ENCODE measurements at places on chromosomes 1 and 21.
A peak's percentile ranks its signal among the peaks of the same experiment; 100 is the strongest.

GRCh38 chr1:230160957-230161771 lies 94.1 kb downstream of the GALNT2 start:
- DNase-seq: no peak

DNA sequence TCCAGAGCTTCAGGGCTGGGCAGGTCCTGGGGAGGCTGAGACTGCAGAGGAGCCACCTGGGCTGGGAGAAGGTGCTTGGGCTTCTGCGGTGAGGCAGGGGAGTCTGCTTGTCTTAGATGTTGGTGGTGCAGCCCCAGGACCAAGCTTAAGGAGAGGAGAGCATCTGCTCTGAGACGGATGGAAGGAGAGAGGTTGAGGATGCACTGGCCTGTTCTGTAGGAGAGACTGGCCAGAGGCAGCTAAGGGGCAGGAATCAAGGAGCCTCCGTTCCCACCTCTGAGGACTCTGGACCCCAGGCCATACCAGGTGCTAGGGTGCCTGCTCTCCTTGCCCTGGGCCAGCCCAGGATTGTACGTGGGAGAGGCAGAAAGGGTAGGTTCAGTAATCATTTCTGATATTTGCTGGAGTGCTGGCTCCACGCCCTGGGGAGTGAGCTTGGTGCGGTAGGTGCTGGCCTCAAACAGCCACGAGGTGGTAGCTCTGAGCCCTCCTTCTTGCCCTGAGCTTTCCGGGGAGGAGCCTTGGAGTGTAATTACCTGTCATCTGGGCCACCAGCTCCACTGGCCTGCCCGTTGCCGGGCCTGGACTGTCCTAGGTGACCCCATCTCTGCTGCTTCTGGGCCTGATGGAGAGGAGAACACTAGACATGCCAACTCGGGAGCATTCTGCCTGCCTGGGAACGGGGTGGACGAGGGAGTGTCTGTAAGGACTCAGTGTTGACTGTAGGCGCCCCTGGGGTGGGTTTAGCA lies 9.3 kb downstream of the MYBPH start:
- DNase-seq: no peak

DNA sequence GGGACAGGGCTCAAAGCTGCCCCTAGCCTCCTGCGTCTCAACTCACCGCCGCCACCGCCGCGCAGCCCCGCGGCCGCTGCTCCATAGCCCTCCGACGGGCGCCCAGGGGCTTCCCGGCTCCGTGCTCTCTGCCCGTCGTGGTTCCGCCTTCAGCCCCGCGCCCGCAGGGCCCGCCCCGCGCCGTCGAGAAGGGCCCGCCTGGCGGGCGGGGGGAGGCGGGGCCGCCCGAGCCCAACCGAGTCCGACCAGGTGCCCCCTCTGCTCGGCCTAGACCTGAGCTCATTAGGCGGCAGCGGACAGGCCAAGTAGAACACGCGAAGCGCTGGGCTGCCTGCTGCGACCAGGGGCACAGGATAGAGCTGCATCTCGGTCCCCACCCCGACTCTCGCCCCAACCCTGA lies at the start of gene TNFRSF25:
TNFRSF25 (minus strand) TSS at position 151 of the 400 bp plus-strand sequence; CDS start at position 85, 66 bp downstream.
- DNase-seq: no peak

GRCh38 chr1:30754684-30755171 lies 2.8 kb downstream of the LAPTM5 start:
- peak; percentile 86 for DNase-seq

DNA sequence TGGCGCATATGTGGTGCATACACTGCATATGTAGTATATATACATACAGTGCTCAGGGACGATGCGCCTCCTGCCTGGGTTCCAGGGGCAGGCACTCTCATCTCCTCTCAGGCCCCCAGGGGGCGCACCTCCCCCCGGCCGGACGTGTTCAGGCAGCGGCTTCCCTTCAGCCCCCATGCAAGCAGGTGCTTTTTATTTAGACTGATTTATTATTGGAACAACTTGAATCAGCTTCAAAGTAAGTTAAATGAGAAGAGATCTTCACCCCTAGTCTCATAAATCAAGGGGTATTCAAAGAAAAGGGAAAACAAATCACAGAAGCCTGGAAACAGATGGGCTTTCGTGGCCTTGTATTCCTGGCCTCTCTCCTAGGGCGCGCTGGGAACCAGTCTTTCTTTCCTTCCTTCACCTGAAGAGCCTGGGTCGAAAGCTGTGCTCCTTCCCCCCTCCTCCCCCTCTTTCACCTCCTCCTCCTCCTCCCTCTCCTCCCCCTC lies 64.6 kb downstream of the UBIAD1 start:
- DNase-seq: peak; percentile 71

GRCh38 chr21:25496825-25497482 lies 110.3 kb downstream of the MRPL39 start:
- DNase-seq: peak; percentile 56

- DNase-seq: no peak
These were observed 39.9 kb upstream of the TADA1 start for GRCh38 chr1:166915941-166916340.

DNA sequence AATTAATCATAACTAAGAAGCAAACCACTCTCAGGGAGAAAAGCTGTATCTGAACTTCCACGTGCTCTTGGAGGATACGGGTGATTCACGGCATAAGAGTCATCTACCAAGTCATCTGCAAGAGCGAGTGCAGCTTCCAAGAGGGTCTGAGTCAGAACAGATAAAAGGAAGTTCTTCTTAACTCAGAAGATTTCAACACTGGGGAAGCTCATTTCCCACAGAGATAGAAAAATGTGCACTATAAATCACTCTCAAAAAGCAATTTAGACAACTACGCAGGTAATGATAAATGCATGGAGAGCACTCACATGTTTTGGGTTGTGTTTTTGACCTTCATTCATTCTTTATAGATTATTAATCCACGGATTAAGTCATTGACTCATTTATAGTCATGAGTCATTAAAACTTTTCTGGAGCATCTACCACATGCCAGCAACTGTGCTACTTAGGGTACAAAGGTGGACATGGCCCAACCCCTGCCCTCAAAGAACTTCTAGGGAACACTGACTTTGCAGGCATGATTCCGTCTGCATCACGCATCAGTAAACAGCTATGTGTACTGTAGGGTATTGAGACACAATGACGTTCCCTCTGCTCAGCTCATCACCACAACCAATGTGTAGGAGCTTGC lies 20.8 kb downstream of the KCNJ15 start:
- no peak for DNase-seq

DNA sequence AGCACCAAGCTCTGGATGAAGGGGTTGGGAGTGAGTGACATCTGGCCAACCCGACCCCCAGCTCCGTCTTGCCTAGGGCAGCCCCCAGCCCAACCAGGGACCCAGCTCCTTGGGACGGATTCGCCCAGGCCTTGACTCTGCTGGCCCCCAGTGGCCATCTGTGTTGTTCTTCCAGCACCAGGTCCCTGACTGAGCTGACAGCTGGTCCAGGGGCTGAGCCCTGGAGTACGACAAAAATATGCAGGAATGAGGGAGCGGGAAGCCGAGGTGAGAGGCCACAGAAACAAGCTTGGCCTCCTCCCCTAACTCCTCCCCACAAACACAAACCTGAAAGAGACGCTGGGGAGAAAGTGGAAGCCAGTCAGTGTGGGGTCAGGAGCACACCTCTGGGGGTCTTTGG lies 55.0 kb upstream of the PAX7 start:
- DNase-seq: no peak

DNA sequence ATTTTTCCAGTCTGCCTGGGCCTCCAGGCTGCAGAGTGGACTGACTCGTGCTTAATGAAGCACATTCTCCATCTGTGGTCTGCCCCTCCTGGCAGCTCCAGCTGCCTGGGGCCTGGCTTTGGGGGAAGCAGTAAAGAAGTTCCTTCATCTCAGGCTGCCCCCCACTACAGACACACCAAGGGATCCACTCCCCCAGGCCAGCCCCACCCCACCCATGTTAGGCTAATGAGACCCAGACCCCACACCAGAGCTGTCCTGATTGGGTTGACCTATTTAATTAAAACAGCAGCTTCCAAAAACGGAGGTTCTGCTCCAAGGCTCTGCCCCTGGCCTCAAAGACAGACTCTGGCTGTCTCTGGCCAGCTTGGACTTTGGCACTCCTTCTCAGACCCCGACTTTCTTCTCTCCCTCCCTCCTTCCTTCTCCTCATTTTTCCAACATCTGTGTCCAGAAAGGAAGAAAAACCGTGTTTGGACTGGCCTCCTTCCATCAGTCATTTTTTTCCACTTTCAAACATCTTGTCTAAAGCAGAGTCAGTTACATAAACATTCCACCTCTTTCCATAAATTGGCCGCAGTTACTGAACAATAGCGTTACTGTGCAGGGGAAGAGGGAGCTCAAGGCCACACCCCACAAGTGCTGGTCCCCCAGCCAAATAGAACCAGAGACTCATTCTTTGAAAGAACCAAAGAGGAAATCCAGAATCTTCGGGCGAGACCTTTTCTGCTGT lies 29.7 kb downstream of the SERTAD4 start:
- no peak for DNase-seq

- DNase-seq: peak; percentile 52
These were observed 80.3 kb upstream of the ARTN start for GRCh38 chr1:43853161-43853921.

GRCh38 chr1:93516164-93516563 lies 68.2 kb downstream of the FNBP1L start:
- peak; percentile 5 for DNase-seq

DNA sequence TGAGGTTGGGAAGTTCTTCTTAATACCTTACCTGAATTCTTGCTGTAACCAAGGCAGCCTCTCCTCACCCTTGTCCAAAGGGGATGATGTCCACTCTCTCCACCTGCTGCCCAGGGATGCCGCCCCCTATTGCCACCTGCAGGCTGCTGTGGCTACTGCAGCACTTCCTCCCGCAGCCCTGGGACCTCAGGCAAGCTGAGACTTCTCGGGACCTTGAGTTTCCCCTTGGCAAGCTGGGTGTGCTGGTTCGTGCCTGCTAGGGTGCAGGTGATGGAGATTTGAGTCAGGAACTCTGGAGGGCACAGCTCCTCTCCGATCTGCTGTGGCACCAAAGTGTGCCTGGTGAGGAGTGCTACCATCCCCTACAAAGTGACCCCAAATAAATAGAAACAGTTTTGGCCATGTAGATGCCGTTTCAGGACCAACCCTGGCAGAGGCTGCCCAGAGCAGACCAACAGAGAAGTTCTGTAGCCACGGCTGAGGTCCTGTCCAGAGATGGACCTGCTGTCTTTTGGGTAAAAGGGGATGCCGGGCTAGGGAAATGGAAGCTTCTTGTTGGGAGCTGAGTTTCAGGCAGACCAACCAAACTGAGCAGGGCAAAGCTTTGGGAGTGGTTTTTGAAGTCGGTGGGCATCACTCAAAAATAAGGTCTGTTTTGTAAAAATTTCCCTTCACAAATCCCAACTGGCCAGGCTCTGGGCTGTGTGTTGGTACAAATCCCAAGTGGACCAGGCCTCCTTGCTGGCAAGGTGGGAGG lies 31.7 kb downstream of the RUNX3 start:
- DNase-seq: no peak

DNA sequence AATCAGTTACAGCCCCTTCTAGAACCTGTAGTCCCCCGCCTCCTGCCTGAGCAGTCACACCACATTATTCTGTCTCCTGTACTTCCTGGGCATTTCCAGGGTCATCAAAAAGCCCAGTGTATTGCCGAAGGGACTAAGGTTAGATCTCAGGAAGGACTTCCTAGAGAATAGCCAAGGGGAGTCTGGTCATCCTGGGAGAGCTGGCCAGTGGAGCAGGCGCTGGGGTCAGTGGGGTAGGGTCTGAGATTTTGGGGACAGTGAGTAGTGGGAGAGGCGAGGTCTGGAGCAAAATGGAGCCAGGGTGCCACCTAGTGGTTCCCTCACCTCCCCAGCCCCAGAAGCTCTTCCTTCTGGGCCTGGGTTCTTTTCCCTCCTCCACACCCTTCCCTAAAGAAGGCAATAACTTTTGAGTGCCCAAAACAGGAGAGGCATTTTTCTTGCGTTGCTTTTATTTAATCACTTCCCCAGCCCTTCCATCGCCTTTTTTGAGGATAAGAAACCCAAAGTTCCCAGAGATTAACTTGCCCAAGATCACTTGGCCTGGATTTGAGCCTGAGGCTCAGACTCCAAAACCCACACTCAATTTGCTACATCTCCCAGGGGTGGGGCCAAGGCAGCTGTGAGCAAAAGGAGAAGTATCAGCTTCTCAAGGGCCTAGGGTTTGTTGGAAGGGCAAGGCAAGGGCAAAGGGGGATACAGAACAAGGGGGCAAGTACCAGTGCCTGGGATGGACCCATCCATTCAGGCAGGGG lies 7.3 kb upstream of the PMVK start:
- peak; percentile 48 for DNase-seq

GRCh38 chr1:205523891-205524793 lies 19.7 kb downstream of the CDK18 start:
- no peak for DNase-seq

GRCh38 chr1:39085174-39085573 lies 59.0 kb downstream of the NDUFS5 start:
- no peak for DNase-seq

DNA sequence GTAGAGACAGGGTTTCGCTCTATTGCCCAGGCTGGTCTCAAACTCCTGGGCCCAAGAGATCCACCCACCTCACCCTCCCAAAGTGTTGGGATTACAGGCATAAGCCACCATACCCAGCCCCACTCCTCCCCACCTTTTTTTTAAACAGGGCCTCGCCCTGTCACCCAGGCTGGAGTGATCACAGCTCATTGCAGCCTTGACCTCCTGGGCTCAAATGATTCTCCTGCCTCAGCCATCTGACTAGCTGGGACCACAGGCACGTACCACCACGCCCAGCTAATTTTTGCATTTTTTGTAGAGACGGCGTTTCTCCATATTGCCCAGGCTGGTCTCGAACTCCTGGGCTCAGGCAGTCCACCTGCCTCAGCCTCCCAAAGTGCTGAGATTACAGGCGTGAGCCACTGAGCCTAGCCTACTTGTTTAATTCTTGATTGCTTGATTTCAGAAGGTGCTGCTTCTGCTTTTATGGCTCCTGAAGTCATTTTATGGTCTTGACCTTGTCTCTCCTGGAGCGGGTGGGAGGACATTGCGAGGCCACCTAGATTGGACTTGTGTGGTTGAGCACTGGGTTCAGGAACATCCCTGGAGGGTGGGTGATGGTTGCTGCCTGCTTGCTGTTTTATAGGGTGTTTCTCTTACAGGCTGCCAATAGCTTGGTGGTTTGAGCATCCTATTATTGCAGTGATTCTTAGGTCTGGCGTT lies 81.9 kb downstream of the GALNT2 start:
- DNase-seq: no peak

DNA sequence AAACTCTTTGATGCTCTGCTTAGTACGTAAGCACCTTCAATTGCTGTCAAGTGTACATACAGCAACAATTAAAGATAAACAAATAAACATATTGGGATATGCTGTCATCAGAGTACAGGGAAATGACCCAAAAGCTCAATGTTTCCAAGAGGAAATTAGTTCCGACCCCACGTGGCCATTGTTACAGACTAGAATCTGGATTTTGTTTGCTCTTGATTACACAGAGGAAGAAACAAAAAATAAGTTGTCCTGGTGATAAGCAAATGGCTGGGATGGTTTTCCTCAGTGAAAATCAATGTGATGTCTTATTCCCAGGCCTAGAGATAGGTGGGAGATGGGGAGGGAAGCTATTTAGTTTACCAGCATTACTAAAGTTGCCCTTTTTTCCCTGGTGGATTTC lies 113.0 kb upstream of the UBE2U start:
- DNase-seq: no peak

Measured in GM06990 (cell line).